ENCODE measurements at places on chromosomes 5 and 9. TPM values are rescaled to one million over a fixed set of nuclear protein-coding genes. Genes with fewer than 3 reads are reported as not detected.

Gene IL17B
- total RNA-seq: not detected

Gene RXRA
- 20.3 TPM for total RNA-seq

Gene CBY3
- total RNA-seq: 0.16 TPM

Gene F12
- total RNA-seq: 0.63 TPM

Gene POU5F2
- total RNA-seq: 0.43 TPM

Gene OR1J2
- total RNA-seq: not detected

Gene PBX3
- total RNA-seq: 105 TPM

Gene ABO
- total RNA-seq: not detected

Gene OTP
- total RNA-seq: not detected

Gene IL7R
- 0.79 TPM for total RNA-seq

Gene IFNE
- 3.8 TPM for total RNA-seq

Gene NIPAL4
- total RNA-seq: not detected

Gene OR1Q1
- total RNA-seq: not detected

Gene IL33
- total RNA-seq: 83.6 TPM

Gene GFI1B
- not detected for total RNA-seq

Gene TMC1
- under 0.01 TPM for total RNA-seq

Gene SVEP1
- total RNA-seq: 62.5 TPM

Gene UNC13B
- 25.5 TPM for total RNA-seq

Gene SPATA31A3
- total RNA-seq: not detected

Gene OCLN
- total RNA-seq: 0.26 TPM

Gene PCDHGA1
- total RNA-seq: 1.3 TPM

Gene PCDHGA6
- total RNA-seq: 3.9 TPM

Gene ARHGEF39
- total RNA-seq: 0.32 TPM

Gene SPATA31D4
- total RNA-seq: not detected

Gene IGFBPL1
- total RNA-seq: not detected

Gene ABITRAM
- 3.9 TPM for total RNA-seq

Gene MYOZ3
- 0.47 TPM for total RNA-seq

Gene LCN10
- not detected for total RNA-seq

Gene LTC4S
- 1.3 TPM for total RNA-seq

Gene OR13J1
- total RNA-seq: not detected

Gene ANKRD55
- not detected for total RNA-seq

Gene CCNO
- total RNA-seq: 0.17 TPM

Gene SLC36A3
- not detected for total RNA-seq

Gene ARL14EPL
- total RNA-seq: 0.69 TPM

All from bronchial smooth muscle cell (primary cell).